ENCODE measurements at places on chromosomes 11 and 22.

- no peak for DNase-seq
These were observed 2.9 kb downstream of the SPINDOC start for GRCh38 chr11:63816166-63816565.

DNA sequence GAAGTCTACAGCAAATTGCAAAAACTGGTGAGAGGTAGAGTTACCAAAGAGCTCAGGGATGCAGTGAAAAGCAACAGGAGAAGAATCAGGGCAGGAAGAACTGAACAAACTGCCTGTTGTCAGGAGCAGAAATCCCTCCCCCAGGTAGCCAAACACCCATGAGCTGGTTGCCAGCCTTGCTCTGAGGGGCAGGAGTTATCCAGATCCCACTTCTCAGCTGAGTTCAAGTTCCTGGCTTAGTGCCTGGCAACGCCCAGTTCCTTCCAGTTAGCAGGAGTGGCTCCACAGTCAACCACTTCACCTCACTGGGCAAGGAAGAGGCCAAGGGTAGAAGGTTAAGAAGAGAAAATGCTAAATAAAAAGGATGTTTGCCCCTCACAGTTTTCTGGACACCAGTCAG, 1.9 kb upstream of the MPZL2 start:
- no peak for DNase-seq

- DNase-seq = no peak
These were observed 526.7 kb downstream of the INSC start for GRCh38 chr11:15641271-15642045.

- no peak for DNase-seq
These were observed at the start of gene GUCD1 for GRCh38 chr22:24554313-24555164. GUCD1 (minus strand) TSS chr22:24555138; CDS start chr22:24554991, 147 bp downstream.

- DNase-seq = no peak
These were observed 57.2 kb downstream of the PPFIBP2 start for GRCh38 chr11:7570938-7571521.

- DNase-seq = no peak
These were observed 4.4 kb downstream of the NDUFV1 start for GRCh38 chr11:67611165-67611564.

DNA sequence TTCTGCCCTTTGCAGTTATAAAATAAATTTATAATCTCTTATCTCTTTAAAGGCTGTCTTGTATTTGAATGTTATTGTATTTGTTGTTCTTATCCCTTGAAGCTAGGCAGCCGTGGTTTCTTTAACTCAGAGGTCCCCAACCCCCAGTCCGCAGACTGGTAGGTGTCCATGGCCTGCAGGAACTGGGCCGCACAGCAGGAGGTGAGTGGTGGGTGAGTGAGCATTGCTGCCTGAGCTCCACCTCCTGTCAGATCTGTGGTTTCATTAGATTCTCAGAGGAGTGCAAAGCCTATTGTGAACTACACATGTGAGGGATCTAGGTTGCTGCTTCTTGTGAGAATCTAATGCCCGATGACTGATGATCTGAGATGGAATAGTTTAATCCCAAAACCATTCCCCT, 380.0 kb upstream of the CCDC90B start:
- no peak for DNase-seq

- no peak for DNase-seq
These were observed 440.4 kb upstream of the CADM1 start for GRCh38 chr11:115944596-115944995.

DNA sequence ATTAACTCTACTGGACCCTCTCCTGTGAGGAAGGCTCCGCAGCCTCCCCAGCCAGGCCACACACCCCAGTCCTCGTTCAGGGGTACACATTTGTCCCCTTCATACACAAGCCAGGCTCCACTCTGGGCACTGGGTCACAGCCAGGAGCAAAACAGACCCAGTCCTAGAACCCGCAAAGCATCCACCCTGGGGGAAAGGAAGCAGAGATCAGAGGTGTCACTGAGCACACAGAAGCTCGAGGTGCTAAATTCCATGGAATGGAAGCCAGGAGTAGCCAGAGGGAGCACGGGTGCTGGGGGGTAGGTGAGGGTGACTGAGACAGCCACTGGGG, 43.6 kb upstream of the TH start:
- DNase-seq = no peak

DNA sequence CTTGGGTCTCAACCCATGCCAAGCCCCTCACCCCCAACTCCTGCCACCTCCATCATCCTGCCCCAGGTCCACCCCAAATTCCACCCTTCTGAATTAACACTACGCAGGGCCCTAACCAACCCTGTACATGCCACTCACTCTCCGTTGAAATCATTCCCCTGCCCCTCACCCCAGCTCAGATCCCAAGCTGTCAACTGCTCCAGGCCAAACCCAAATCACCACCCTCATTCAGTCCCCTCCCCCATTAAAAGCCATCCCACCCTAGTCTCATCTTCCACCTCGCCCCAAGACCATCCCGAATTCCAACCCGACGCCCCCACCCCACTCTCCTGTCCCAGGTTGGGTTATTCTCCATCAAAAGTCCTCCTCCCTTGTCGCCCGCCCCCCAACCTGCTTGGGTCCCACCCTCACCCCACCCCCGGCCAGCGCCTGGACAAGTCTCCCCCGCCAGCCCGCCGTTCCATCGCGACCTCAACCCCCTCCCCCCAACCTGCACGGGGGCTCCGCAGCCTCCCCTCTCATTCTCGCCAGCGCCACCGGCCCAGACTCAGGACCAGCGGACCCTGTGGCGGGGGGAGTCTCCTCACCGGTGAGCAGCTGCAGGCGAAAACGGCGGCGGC, 466 bp downstream of the FAM168A start:
- DNase-seq = no peak

DNA sequence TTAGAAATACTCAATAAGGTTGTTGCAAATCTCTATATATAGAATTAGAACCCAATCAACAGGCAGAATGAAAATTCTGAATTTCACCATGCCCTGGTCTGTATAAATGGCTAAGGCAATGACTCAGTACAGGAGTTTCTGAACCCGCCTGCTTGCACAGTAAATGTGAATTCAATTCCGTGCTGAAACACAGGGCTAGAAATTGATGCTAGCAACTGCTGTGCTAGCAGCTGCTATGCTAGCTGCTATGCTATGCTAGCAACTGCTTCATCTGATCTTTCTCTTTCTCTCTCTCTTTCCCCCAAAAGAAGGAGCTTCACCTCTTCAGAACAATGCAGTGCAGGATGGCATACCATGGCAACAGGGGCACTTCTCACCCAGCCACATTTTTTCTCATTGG, 9.7 kb upstream of the OR52J3 start:
- no peak for DNase-seq

DNA sequence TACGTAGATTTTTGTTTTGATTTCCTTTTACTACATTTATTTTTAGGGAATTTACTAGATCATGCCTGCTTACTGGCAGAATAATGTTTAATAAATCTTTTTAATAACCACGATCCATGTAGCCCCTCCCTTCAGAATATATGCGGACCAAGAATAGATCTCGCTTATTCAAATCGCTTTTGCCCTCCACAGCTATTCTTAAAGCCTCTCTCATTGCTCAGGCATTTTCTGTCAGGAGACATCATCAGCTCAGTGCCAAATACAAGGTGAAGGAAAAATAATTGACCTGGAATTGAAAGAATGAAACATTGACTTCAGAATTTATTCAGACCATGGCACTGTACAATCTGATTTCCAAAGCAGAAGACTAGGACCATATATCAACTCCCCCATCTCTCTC, 10.0 kb upstream of the JAML start:
- no peak for DNase-seq

DNA sequence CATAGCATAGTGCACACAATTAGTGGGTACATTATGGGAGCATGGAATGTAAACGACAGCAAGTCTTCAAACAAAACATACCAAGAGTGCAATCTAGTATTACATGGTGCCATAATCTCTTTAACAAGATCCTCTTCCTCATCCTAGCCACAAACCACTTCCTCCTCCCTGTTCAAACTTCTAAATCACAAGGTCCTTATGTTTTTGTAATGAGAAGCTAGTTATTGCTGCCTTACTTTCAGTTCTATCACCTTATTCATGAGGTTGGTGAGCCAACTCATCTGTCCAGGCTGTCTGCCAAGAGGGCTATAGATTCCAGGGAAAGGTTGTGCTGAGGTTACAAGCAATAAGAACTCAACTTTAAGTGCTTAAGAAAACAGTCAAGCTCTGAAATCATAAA, 195.4 kb upstream of the ARHGAP20 start:
- DNase-seq = no peak

GRCh38 chr11:78061088-78061920, 2.4 kb upstream of the THRSP start:
- DNase-seq = no peak

GRCh38 chr11:14095882-14096281, 133.4 kb downstream of the SPON1 start:
- no peak for DNase-seq

DNA sequence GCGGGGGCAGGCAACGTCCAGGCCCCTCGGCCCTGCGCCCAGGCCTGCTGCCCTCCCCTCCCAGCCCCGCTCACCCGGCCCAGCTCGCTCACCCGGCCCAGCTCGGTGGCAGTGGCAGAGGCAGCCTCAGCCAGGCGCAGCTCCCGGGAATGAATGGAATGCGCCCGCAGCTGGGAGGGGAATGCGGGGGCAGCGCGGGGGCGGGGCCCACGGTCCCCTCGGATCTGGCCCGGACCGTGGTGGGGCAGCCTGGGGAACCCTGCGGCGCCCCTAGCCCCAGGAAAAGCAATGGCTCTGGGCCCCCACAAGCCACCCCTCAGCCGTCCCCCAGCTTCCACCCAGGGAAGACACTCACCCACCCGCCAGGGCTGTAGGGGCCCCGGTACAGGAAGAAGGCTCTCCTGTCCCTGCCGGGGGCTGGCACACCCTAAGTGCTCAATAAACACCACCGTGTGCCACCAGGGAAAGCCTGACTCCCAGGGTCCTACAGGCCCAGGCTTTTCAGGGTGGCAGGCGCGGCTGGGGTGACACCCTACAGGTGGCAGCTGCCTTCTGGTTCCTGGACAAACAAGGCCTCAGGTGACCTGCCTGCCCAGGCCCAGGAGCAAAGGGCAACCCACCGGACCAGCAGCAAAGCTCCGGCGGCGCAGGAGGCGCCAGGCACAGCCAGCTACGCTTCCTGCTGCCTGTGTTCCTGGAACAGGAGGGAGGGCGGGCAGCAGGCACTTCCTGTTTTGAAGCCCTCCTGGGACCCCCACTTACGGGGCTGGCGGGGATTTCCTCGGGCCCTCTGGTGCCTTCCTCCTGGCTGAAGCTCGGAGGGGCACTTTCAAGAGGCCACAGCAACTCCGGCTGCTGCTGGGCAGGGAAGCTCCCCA, 13.8 kb downstream of the PLXNB2 start:
- DNase-seq = peak; percentile 63

DNA sequence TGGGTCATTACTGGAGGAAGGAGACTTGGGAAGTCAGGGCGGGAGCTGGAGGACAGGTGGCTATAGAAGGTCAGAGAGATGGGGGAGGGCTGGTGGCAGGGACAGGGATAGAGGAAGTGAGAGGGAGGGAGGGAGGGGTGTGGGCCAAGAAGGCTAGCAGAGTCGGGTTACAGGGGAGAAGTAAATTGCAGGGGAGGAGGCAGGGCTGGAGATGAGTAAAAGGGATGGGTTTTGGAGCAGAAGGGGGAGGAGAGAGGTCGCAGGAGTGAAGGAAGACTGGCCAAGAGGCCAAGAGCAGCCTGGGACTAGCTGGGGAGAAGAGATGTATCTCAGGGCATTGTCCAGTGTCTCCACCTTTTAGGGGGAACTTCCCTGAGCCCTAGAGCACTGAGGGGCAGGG, 33.0 kb downstream of the LRRC10B start:
- no peak for DNase-seq

GRCh38 chr11:98587884-98588283, 432.9 kb upstream of the CNTN5 start:
- DNase-seq = no peak

GRCh38 chr11:72066855-72067254, 13.5 kb downstream of the NUMA1 start:
- no peak for DNase-seq

- peak; percentile 80 for DNase-seq
These were observed at the start of gene HMGXB4 for GRCh38 chr22:35257321-35258190. HMGXB4 (plus strand) TSS chr22:35257493; CDS start chr22:35262391, 4,898 bp downstream.

DNA sequence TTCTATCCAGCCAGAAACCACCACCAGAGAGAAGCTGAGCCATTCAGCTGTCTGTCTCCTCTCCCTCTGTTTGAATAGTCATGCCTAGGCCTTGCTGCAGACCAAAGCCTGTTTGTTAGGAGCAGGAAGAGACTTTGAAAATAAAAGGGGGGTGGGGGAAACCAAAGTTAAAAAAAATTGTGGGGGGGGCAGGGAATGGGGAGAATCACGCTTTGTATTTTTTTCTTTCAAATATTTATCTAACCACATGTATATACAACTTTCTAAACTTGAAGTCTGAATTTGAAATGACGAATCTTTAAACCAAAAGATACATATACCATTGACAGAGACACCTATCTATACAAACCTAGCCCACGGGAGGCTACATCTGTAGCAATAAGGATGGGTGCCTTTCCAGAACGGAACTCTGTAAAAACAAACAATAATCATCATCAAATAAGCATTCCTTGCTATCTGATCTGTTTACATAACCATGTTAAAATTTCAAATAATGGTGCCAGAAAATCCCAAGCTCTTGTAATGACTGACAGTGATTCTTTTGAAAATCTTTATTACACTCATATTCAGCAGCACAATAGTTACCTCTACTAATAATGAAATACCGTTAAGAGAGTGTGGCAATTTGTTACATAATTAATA, 14.3 kb downstream of the DDX17 start:
- no peak for DNase-seq

- DNase-seq = no peak
These were observed 45.3 kb upstream of the CCDC34 start for GRCh38 chr11:27408246-27408800.

- no peak for DNase-seq
These were observed 450 bp downstream of the CBX6 start for GRCh38 chr22:38871360-38872171.

- DNase-seq = no peak
These were observed 9.6 kb downstream of the ACO2 start for GRCh38 chr22:41478473-41478872.

DNA sequence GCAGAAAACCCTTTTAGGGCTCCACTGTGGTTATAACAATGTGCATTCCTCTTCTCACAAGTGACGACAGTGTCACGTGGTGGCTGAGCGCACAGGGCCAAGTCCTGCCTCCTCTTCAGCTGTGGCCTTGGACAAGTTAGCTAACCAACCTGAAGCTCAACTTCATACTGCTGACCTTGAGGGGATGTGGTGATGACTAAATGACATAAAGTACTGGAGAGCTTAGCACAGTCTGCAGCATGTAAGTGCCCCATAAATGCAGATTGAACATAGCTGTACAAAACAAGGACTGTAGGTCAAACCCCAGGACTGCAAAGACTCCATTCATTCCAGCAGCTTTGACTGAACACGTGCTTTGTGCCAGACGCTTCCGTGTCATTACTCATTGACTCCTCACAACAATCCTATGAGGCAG, 20.1 kb upstream of the MRGPRX2 start:
- no peak for DNase-seq
